ENCODE measurements at places on chromosomes 1 and 21.

DNA sequence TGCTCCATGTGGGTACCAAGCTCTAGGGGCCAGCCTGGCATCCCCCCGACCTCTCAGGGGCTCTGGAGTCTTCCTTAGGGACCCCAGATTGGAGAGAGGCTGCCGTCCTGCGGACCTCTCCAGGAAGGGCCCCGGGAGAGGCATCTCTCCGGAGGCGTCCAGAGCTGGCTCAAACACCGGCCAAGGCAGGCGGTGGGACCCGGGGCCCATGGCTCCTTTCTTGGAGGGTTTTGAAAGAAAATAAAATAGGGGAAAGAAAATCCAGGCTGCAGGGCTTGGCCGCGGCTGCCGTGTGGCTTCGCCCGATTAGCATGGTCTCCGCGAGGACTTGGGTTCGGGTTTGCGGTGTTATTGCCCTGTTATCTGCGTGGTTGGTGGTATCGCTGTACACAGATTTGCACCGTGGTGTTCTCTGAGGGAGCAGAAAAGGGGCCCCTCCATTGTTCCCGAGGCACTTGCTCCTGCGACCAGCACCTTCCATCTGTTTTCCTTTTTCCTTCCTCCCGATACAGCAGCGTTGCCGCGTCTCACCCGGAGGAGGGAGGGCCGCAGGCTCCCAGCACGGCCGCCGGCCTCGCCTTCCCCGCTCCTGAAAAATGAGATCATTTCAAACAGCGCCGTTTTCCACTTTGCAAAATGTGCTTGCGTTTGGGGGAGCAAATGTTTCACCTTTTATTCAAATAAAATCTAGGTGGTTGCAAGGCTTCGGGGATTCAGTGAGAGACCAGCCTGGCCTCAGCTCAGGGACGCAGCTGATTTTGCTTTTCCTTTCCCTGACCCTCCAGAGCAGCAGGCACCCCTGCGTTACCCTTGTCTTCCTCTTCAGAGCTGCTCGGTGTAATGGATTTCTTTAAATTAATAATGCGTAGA is 86.3 kb downstream of the PRDM16 start:
- DNase-seq, result no peak

GRCh38 chr21:41584603-41585176 is 76.7 kb upstream of the TMPRSS2 start:
- no peak for DNase-seq

DNA sequence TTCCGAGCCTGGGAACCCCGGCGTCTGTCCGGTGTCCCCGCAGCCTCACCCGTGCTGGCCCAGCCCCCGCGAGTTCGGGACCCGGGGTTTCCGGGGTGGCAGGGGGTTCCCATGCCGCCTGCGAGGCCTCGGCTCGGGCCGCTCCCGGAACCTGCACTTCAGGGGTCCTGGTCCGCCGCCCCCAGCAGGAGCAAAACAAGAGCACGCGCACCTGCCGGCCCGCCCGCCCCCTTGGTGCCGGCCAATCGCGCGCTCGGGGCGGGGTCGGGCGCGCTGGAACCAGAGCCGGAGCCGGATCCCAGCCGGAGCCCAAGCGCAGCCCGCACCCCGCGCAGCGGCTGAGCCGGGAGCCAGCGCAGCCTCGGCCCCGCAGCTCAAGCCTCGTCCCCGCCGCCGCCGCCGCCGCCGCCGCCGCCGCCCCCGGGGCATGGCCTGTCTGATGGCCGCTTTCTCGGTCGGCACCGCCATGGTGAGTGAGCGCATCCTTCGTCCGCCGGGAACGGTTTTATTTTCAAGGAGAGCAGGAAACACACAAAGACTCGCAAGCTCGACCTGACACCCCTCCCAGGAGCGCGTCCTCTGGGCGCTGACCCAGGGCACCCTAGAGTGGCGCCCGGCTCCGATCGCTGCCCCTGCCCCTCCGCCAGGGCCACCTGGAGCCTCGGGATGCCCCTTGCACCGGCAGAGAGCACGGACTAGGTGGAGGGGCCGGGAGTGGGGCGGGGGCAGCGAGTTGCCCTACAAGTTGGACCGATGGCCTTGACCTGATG is at the start of gene ABCG1:
Gene ABCG1, plus strand, starts transcription at position 305 of the 770 bp plus-strand sequence. Its CDS starts 123 bp downstream, at position 428.
- DNase-seq, result no peak

GRCh38 chr1:221174330-221174993 is 295.2 kb downstream of the HLX start:
- DNase-seq, result no peak

GRCh38 chr1:108504447-108504846 is 54.3 kb downstream of the NBPF6 start:
- no peak for DNase-seq

GRCh38 chr1:185693654-185694053 is 40.5 kb upstream of the HMCN1 start:
- no peak for DNase-seq

- DNase-seq, result no peak
Measured at GRCh38 chr1:48725341-48726046, 51.2 kb downstream of the BEND5 start.

DNA sequence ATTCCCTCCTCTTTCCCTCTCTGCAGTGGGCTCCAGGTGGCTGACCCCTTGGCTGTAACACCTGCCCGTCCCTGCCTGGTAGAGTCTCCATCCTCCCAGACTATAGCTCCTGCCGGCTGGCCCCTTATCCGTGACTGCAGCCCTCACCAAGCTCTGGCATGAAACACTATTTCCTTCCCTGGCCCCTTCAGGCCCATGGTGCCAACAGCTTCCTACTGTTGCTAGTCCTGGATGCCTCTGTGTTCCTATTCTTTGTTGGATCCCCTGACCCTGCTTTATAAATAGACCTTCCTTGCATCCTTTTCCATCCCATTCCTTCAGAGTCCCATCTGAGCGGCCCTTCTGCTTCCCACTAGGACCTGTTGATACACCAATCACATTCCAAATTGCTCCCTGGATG is 195.0 kb downstream of the ZNF326 start:
- no peak for DNase-seq

GRCh38 chr1:169108863-169109560 is 2.5 kb downstream of the ATP1B1 start:
- DNase-seq, result no peak

DNA sequence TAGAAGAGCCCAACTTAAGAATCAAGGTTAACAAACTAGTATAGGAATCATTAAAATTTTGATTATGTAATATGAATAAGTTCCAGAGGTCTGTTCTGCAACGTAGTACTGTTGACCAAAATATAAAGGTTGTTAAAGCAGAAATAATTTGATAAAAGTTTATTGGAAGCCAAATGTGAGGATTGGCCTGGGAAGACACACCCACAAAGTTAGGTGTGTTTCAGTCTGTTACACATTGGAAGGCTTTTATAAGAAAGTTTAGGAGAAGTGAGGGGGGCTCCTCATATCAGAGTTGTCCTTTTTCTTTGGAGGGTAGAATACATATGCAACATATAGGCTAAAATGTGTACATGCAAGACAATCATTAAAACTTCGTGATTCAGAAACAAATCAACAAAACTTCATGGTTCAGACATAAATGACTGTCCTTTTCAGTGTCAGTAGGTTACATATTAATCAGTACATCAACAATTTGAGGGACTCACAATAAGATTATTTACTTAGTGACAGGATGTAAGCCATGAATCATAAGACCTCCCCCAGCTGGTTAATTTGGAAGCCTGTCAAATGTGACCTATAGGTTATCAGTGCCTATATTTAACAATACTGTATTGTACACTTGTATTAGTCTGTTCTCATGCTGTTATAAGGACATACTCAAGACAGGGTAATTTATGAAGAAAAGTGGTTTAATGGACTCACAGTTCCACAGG is 245.0 kb upstream of the B3GALT2 start:
- no peak for DNase-seq

- no peak for DNase-seq
Measured at GRCh38 chr1:169329383-169329782, 38.2 kb downstream of the NME7 start.

- DNase-seq, result no peak
Measured at GRCh38 chr1:46529031-46529630, 22.3 kb downstream of the KNCN start.

GRCh38 chr1:176857632-176858031 is 306.9 kb downstream of the ASTN1 start:
- DNase-seq, result no peak

GRCh38 chr1:81834921-81835698 is 34.4 kb downstream of the ADGRL2 start:
- DNase-seq, result no peak

- DNase-seq, result no peak
Measured at GRCh38 chr1:72100771-72101170, 181.6 kb downstream of the NEGR1 start.

- no peak for DNase-seq
Measured at GRCh38 chr1:97833881-97834280, 87.0 kb downstream of the DPYD start.

- no peak for DNase-seq
Measured at GRCh38 chr1:109254621-109255096, 5.3 kb downstream of the CELSR2 start.

GRCh38 chr1:54600947-54601721 is 22.2 kb downstream of the FAM151A start:
- DNase-seq, result peak; percentile 54

- DNase-seq, result no peak
Measured at GRCh38 chr1:114901814-114902213, 47.2 kb downstream of the SYCP1 start.

DNA sequence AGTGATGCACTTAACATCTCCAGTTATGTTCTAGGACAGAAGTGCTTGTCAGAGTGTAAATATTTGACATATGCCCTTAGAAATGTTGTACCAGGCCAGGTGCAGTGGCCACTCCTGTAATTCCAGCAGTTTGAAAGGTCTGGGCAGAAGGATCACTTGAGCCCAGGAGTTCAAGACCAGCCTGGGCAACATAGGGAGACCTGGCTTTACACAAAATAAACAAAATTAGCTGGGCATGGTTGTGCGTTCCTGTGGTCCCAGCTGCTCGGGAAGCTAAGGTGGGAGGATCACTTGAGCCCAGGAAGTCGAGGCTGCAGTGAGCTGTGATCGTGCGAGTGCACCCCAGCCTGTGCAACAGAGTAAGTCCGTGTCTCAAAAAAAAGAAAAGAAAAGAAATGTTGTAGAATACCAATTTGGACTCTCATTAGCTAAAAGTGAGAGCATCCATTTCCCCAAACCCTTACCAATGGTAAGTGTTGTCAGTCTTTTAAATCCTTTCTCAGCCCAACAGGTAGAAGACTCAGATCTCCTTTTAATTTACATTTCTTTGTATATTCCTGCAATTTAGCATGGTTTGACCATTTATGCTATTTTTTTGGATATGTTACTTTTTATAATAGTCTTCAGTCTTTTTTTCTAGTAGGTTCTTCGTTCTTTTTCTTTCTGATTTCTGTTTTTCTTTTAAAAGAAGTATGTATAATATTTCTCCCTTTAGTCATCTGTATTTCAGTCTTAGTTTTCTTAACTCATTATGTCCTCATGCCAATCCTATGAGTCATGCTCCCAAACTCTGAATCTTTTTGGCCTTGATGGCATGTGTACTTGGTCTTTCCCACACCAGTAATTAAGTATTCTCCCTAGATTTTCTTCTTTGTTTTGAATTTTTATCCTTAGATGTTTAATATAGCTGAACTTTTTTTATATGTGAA is 74.4 kb downstream of the CAMTA1 start:
- DNase-seq, result no peak

DNA sequence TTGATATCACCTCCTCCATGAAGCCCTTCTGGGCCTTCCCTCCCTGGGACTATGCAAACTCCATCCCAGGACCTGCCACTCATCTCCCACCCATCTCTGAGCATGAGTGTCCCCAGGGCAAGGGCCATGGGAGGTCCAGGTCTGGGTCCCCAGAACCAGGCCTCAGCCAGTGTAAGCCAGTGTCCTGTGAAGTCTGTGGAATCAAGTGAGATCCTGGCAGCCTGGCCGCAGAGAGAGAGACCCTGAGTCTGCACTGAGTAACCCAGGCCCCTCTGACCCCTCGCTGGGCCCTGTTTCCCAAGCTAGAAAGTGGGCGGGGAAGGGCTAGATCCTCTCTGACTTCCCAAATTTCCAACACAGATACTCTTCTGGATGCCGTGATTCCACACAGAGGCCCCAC is 132.7 kb downstream of the DMRTB1 start:
- DNase-seq, result no peak

DNA sequence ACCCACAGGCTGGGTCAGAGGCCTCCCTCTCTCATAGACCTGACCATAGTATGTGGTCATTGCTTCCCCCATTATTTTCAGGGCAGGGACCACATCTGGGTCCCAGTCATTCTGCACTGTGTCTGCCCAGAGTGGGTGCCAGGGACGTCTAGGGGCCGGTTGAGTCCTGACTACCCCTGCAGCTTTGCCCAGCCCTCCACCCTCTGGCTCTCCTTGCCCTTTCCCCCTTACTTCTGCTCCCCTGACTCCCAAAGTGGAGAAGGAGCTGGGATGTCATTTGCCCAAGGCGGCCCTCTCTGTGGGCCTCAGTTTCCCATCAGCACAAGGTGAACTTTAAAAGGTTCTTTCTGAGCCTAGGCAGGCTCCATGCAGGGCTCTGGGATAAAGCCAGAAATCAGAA is 4.3 kb upstream of the TTC22 start:
- DNase-seq, result no peak

GRCh38 chr21:32578107-32578691 is 7.1 kb downstream of the TCP10L start:
- no peak for DNase-seq

DNA sequence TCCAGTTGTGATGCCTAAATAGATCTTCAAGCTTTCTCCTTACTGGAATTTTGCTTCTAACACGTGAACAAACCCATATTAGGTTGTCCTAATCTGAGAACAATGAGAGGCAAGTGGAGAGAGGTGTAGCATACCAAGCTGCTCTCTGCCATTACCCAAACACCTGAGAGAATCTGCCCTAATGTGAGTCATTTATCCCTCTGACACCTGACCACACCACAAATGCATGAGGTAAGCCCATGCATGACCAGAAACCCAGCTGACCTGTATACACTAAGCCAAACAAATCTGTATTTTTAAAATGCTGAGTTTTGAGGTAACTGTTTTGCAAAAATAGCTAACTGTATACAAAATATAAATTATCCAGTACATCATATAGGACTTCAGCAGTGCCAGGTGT is 1458.1 kb upstream of the B3GALT2 start:
- DNase-seq, result no peak

- DNase-seq, result no peak
Measured at GRCh38 chr21:34200288-34200905, 127.0 kb downstream of the MRPS6 start.

DNA sequence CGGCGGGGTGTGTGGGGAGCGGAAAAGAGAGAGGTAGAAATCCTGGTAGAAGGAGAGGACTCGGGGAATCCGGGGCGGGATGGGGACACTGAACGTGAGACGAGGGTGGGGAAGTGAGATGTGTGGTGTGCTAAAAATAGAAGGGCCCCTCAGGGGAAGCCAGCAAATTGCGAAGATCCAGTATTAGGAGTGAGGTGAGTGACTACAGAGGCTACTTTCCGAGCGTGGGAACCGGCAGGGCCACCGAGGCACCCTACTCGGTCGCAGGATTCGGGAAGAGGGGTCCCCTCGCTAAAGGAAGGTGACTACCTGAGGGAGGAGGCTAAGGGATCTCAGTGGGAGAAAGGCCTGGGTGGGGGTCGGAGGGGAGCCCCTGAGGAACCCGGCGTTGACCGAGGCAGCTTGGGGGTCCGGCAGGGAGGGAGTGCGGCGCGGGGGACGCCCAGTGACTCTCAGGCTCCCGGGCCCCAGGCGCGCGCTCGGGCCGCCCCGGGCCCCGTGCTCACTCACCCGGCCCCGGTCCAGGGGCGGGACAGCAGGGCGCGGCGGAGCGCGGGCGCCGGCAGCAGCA is 318 bp downstream of the ALDH4A1 start:
- DNase-seq, result no peak

GRCh38 chr1:247317702-247318101 is 14.0 kb downstream of the ZNF496 start:
- no peak for DNase-seq

All from right renal cortex interstitium (tissue), 3 donors.